ENCODE measurements at places on chromosomes 4 and X.

GRCh38 chr4:53680168-53680567 is 88.9 kb upstream of the LNX1 start:
- DNase-seq = no peak

DNA sequence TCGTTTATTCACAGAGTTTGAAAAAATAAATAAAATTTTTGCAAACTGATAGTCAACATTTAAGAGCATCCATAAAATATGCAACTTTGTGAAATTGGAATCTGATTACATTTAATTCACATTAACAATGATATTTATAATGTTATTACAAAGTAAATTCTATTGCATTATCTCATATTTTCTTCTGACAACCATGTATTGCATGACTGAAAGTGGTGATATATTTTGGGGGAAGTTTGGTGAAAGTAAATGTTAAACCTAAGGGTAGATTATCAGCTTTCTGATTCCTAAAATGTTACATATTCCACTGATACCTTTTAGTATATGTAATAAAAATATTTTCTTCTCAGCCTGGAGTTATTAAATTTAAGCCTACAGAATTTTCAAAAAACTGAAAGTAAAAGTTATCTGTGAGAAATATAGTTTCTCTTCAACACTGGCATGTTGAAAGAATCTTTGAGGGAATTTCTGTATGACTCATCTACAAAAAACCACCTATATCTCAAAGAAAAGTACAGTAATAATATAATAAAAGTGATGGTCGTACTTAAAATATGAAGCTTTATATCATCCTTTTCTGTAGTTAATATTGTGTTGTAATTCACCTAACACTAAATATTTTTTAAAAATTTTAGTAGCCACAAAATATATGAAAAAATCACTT is 1179.6 kb upstream of the PCDH7 start:
- no peak for DNase-seq

- DNase-seq = no peak
Observed at GRCh38 chr4:169014586-169014985, 4.5 kb upstream of the CBR4 start.

DNA sequence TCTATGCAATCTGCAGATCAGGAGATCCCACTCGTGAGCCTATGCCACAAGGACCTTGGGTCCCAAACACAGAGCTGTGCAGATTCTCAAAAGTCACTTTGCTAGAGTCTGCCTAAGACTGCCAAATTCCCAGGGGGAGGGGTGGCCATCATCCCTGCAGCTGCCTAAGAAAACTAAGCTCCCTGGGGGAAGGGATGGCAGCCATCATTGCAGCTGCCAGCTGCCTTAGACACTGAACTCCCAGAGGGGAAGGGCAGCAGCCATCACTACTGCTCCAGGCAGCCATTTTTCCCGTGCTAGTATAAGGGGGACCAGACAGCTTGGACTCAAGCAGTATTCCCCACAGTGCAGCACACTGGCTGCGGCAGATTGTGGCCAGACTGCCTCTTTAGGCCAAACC is 156.9 kb downstream of the NKX6-1 start:
- no peak for DNase-seq

DNA sequence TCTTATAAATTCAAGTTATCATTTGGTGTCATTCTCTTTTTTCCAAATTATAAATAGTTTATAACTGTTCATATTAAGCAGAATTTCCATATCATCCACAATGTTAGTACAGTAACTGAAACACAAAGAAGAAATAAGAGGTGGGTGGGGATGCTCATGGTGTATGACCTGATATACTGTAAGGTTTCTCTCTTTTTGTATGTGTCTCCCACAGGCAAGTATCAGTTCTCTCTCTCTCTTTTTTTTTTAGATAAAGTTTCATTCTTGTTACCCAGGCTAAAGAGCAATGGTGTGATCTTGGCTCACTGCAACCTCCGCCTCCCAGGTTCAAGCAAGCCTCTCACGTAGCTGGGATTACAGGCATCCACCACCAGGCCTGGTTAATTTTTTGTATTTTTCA is 43.7 kb upstream of the UGT2A3 start:
- DNase-seq = no peak

DNA sequence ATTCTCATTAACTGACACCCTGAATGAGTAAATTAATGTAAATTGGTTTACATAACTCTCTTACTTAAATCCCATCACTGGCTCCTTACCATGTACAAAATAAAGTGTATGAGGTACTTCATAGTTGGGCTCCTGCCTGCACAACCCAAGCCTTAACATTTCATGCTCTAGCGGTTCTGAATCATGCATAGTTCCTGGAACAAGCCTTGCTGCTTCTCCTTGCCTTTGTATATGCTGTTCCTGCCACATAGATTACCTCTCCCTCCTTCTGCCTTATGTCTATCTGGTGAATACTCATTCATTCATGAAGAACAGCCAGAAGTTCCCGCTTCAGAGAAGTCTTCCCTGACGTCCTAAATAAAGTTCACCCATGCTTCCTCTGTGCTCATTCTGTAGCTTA is 594.7 kb downstream of the SMARCA1 start:
- DNase-seq = no peak

DNA sequence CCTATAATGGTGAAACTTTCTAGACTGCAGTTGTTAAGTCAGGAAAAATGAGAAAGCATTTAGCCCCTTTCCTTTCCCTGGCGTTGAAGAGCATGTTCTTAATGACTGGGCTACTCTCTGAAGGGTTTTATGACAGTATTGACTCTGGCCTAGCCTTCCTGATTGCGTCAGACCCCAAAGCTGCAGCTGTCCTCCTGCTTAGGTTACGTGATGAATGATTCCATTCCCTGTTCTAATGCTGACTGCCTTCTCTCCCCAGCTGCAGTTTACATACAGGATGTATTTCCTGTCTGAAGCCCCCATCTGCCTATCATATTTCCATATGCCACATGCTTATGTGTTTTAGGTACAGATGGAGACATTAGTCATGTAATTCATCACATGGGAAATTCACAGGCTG is 105.8 kb upstream of the EGFL6 start:
- no peak for DNase-seq

GRCh38 chrX:9845578-9845952 is 59.3 kb downstream of the SHROOM2 start:
- DNase-seq = no peak

DNA sequence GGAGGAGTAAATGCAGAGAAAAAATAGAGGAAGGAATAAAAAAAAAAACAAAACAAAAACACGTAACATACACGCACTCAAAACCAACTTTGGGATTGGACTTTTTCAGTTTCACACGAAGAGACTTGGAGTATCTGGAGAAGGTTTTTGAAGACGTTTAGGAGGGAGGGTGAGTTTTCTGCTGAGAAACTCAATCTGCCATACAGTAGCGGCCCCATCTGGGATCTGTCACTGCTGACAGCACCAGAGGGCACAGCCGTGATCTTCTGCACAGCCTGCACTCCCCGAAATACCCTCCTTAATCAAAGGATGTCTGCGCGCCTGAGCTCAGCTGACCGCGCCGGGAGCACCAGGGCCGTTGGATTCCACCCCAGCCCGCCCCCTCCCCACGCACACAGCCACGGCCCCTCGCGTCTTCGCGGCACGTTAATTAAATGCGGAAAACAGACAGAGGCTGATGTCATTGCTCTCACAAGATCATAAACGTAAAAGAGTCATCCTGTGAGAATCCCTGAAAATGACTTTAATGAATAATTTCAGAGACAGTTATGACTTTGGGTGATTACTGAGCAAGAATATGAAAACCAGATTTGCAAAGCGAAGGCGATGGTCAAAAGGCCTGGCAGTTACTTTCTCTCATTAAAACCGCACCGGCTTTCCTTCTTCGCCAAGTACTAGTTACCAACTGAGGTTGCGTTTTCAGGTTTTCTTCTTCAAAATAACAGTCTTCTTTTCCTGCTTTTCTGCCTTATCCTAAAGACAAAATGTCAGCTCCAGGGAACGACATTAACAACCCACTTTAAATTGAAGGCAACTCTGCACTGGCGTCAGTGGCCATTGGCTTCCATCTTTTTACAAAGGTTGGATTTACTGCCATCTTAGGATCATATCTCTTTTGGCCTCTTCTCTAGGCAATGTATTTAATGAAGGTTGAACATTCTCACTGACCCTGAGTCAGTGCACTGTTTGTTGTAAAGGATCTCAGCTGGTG is 10.6 kb downstream of the HAND2 start:
- no peak for DNase-seq

DNA sequence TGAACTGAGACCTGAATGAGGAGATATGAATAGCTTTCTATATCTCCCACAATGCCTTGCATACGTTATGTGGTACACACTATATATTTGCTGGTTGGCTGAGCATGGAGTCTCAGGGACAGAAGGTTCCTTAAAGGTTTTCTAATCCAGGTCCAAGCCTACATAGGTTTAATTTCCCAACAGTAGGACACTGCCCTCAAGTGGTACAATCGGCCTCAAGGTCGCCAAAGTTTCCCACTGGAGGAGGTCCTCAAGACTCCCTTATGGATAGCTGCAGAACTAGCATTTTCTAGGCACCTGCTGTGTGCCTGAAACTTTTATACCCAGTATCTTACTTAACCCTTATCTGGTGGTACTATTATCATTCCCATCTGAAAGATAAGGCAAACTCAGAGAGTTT is 21.0 kb upstream of the EFNB1 start:
- DNase-seq = no peak

DNA sequence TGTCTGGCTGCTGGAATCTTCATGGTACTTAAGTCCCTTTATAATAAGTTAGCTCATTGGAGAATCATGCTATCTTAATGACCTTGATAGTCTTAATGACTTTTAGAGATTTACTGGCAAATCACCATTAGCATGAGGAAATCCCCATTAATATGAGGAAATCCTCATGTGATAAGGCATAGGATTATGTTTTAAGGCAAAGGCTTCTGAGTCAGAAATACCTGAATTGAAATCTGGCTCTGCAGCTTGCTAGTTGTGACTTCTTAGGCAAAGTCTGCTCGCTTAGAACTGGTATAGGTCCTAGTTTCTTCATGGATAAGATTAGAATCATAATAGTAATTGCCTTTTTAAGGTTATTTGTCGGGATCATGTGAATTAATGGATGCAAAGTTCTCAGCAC is 190.2 kb upstream of the BANK1 start:
- DNase-seq = no peak

- no peak for DNase-seq
Observed at GRCh38 chr4:23734000-23734399, 155.8 kb downstream of the PPARGC1A start.

- DNase-seq = no peak
Observed at GRCh38 chrX:133490955-133491354, 75.7 kb upstream of the GPC4 start.

- no peak for DNase-seq
Observed at GRCh38 chr4:158065176-158065575, 107.6 kb downstream of the GASK1B start.

DNA sequence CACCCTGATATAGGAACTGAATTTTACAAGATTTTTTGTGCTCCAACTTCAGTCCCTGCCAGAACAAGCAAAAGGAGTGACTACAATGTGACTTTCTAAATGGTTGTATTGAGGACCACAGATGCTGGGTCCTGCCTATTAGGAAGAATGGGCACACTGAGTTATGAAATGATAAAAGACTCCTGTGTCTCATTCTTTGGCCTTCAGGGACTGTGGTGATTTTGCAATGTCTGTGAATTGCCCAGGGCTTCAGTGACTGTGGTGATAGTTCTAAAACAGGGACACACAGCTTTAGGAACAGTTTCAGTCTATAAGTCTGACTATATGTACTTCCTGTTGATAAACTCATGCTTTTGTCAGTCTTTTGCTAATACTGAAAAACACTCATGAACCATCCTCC is 210.2 kb downstream of the DMD start:
- no peak for DNase-seq

DNA sequence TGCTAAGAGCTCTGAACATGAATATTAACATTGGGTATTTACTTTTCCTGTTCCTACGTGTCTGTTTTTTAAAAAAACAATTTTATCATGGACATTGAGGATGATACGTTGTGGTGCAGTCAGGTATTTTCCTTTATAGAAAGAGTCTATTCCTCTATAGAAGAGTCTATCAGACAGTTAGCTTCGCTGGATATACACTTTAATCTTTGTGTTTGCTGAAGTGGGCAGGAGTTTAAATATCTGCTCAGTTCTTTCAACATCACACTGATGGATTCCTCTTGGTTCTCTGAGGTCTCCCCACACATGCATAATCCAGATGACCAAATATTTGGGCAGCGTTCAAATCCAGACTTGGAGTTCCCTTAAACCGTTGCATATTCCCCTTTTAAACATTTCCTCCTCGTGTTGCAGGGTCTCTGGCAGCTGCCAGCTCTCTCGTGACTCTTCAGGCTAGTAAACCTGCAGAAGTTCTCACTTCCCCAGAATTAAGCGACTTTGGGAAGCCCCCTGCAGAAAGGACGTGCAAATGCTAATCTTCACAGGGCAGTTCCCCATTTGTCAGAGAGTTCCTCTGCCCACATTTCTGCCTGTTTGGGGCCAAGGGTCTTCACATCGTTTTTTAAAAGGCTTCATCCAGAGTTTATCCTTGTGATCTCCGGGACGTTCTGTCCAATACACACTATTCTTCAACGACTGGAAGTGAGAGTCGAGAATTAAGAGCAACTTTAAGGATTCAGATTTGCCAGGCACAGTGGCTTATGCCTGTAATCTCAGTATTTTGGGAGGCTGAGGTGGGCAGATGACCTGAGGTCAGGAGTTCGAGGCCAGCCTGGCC is 20.5 kb upstream of the DHRSX start:
- DNase-seq = no peak

DNA sequence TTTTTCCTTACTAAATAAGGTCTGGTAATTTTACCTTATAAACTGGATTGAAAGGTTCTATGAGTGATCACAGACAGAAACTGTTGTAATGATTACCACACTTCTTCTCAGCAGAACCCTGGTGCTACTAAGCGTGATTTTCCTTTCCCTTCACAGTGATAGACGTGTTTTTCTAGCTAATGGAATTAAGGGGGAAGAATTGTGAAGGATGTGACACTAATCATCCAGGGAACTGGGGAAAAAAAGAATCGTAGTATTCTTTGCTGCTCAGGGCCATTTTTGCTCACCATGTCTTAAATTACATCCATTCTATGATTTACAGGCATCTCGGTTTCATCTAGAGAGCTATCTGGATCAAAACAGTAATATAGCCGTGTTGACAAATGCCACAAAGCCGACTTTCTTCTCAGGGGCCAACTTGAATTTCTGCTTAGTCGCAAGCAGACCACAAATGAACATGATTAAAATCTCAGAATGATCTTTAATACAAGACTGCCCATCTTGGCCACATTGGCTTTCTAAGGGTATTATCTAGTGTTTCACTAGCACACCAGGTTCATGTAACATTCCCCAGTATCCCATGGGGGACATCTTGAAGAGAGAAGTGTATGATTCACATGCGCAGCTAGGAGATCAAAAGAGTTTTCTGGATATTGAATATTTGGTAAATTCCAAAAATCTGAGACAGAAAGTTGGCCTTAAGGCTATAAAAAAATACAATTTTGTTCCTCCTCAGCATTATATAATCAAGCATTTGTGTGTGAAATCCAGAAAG is 154.0 kb downstream of the UGT8 start:
- DNase-seq = no peak

Data from activated naive CD4-positive, alpha-beta T cell treated with Interleukin-2 at 50 U/mL for 16 hours (primary cell).